ENCODE measurements at places on chromosomes 13 and 19. TPM values are rescaled to one million over a fixed set of nuclear protein-coding genes. Genes with fewer than 3 reads are reported as not detected.

CERS4 gene
- total RNA-seq, result 8.0 TPM

LILRA6 gene
- not detected for total RNA-seq

ZNF132 gene
- 7.3 TPM for total RNA-seq

PNMA8C gene
- total RNA-seq, result not detected

F2RL3 gene
- total RNA-seq, result 4.9 TPM
